ENCODE measurements at places on chromosomes 1 and 21.

DNA sequence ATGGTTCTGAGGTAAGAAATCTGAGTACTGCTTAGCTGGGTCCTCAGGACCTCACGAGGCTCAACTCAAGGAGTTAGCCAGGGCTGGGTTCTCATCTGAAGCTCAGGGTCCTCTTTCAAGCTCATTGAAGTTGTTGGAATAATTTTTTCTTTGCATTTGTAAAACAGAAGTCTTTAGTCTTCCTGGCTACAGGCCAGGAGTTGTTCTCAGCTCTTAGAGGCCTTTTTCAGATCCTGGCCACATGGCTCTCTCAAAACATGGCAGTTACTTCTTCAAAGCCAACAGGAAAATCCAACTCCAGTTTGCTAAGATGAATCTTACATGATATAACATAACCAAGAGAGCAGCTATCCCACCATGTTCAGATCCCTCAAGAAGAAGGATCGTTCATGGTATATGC lies 92.3 kb upstream of the CHODL start:
- no peak for DNase-seq

GRCh38 chr1:95139039-95139438 lies 21.9 kb downstream of the TLCD4 start:
- no peak for DNase-seq

DNA sequence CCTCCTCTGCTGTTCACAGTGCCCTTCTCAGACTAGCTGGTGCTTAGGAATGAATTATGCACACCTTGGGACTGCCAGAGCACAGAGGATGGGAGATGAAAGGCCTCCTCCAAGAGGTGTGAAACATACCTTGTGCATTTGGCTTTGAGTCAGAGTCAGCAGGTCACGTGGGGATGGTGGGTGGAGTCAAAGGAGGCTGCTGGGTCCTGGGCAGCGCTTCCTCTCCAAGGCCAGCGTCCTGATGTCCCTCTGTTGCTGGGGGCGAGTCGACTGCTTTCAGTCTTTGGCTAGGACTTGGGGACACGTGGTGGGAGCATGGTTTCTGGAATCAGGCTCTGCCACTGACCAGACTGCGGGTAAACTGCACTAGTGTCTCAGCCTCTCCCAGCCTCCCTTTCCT lies 91.2 kb downstream of the AJAP1 start:
- DNase-seq = no peak

DNA sequence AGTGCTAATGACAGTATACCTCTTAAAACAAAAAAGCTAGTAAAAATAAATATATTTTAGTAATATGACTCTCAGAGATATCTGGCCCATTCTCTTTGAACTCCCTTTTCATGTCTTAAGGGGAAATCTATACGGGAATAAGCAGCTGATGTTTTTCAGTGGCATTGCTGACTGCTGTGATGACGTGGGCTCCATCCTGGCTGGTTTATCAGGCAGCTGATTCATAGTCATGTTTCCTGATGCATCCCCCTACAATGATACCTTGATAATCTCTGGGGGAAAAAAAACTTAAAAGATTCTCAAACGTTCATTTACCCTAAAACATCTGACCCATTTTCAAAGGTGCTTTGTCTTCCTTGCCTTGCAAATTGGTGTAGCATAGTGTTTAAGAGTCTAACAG lies 53.8 kb downstream of the ABCA4 start:
- DNase-seq = no peak

DNA sequence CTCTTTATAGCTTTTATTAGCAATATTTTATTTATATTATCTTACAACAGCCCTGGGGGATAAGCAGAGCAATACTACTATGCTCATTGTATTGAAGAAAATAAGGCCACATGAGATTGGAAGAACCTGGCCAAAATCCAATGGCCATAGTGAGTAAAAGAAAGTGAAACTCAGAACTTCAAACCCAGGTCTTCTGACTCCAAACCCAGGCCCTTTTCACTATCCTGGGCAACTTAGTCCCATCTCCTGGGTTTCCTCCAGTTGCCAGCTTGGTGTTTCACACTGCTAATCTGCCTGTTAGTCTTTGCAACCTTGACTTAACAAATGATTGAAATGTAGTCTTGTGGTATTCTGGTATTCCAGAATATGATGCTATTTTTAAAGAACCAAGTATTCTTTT lies 22.4 kb upstream of the EXO1 start:
- no peak for DNase-seq

DNA sequence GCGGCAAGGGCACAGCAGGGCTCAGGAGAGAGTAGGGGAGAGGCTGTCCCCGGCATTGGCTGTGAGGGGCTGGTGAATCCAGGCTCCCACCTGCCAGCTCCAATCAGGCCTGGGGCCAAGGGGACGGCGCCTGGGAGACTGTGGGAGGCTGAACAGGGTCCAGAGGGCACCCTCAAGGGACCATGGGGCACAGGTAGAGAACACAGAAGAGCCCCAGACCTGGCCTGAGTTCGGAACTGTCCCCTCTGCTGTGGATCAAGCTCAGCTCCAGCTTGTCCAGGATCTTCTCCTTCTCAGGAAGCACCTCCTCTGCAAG lies 67.0 kb downstream of the KCNAB2 start:
- no peak for DNase-seq

DNA sequence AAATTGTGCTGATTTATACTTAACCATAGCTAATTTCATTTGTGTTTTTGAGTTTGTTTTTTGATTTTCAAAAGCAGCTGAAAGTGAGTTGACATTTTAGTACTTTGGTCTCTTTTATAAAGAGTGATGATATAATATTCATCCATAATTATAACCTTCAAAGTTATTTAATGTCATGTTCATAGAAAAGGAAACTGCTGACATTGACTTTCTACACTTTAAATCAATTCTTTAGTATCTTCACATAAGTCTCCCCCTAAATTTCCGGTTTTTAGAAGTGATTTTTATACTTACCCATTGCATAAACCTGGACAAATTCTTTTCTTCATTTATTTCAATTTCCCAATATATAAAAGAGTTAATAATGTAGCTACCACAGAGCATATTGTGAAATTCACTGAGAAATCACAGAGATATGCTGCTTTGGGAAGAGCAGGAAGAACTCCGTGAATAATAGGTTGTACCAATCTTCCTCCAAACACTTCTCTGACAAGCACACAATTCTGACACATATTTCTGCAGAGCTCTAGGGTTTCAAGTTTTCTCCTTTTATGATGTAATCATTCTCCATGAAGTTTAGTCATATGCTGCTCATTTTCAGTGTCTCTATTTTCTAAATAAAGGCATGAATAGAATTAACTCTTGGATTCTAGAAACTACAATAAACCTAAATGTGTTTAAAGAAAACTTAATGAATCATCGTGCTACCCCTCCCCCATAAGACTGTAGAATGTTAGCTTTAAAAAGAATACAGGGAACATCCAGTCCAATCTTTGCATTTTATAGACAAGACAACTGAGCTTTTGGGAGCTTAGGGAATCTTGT lies 25.6 kb upstream of the CDC42BPA start:
- no peak for DNase-seq

DNA sequence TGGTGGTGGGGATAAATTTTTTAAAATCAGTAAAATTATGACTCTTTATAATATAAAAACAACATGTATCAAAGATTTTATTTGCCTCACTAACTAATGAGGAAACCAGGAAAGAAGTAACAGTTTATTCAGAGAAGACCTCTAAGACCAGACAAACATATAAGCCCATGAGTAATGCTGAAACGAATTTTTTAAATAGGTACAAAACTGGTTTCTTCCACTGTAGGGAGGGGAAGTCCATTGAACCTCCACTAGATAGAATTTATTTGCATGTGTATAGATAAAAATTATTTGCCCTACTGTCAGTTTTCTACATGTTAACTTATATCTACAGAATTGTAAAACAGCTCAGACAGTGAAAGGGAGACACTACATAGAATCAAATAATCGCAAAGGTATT lies 86.8 kb downstream of the ZC3H11B start:
- DNase-seq = no peak

GRCh38 chr1:215267495-215267894 lies 185.0 kb downstream of the KCNK2 start:
- no peak for DNase-seq

DNA sequence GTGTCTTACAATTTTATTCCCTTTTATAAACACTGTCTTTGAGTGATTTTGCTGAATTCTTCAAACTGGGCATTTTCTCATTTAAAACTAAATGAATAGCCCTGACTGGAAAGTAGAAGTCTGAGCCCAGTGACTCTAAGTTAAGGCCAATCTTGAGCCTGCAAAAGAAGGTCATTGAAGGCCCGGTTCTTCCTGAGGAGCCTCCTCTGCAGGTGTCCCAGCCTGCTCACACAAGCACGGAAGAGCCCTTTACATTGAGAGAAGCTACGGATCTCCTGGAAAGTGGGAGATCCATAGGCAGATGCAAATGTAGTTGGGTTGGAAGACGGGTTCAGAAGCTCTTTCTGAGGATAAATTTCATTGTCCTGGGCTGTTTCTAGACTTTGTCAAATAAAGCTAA lies 3.9 kb downstream of the ZNF678 start:
- no peak for DNase-seq

GRCh38 chr1:203378556-203379245 lies 27.8 kb upstream of the FMOD start:
- DNase-seq = no peak

DNA sequence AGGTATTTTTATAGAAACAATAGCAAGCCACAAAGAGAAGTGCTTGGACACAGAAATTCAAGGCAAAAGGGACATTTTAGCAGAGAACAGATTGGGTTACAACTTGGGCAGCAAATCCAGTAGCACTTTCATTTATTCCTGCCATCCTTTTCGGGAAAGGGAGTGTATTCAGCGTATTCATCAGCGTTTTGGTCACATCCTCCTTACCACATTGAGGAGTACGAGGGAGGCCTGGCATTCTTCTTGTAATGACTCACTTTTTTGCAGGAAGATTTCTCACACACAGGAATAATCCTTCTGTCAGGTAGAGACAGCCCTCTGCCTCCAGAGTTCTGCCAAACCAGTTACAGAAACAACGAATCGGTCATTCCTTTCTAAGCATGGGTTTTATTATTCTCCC lies 18.1 kb upstream of the FAM78B start:
- DNase-seq = no peak
